SJSA1 (cell line): ENCODE measurements at places on chromosomes 5 and 9.

DNA sequence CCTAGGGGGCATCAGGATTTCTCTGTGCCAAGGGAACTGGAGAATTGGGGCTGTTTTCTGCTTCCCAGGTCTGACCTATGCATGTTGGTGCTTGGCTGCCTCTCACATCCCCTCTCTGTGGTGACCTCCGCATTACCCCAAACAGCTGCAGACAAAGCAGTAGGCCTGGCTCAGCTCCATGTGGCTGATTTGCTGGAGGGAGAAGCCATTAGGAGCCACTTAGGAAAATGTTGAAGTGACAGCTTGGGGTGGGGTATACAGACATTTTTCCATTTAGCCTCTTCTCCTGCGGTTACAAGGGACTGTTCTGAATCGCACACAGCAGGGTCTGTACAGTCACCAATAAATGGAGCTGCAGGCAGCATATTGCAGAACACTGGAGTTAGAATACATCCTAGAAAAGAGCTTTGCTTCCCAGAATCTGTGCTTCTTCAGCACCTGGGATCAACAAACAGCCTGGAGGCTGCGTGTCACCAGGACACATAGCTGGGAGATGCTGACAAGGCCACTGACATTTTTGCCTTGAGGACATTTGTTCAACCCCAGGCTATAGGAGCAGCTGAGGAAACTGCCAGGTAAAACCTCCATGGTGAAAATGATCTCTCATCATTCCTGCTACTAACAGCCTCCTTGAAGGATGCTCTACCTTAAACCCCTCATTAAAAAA, 335.3 kb downstream of the DIRAS2 start:
- no peak overlapping the region for H3K4me3 ChIP-seq
- H3K4me1 ChIP-seq, result no peaks in the 10 kb centered on the region
- no peak for DNase-seq
- no peak overlapping the region for H3K27ac ChIP-seq
- H3K36me3 ChIP-seq, result no peaks in the 10 kb centered on the region

GRCh38 chr5:149437391-149438040, 58.4 kb upstream of the IL17B start:
- H3K36me3 ChIP-seq, result no peaks in the 10 kb centered on the region
- H3K4me1 ChIP-seq, result peaks cover 38% of the 10 kb centered on the region
- DNase-seq, result no peak
- H3K4me3 ChIP-seq, result no peak overlapping the region
- no peaks in the 10 kb centered on the region for H3K27me3 ChIP-seq

DNA sequence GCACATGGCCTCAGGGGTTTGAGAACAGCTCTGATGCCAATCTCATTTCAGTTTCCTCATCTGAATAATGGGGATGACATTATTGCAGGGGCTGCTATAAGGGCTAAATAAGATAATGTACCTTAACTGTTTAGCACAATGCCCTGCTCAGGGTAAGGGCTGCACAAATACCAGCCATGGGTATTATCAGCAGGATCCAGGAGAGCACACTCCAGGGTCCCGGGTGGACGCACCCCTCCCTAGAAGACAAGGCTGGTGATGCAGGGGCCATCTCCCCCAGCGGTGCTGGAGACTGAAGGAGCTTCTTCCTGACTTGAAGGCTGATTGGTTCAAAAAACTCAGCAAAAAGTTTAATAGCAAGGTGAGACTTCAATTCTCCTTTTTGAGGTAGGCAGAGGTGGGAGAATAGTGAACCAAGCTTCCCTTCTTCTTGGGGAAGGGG, 2.7 kb upstream of the CXXC5 start:
- H3K4me3 ChIP-seq, result no peak overlapping the region
- H3K27ac ChIP-seq, result no peak overlapping the region
- peaks cover 18% of the 10 kb centered on the region for H3K36me3 ChIP-seq

- H3K27me3 ChIP-seq, result no peaks in the 10 kb centered on the region; the same call in 1 of the 2 replicates
- no peaks in the 10 kb centered on the region for H3K36me3 ChIP-seq
- H3K4me1 ChIP-seq, result peaks cover 11% of the 10 kb centered on the region
- H3K4me3 ChIP-seq, result no peak overlapping the region
- no peak overlapping the region for H3K27ac ChIP-seq
- DNase-seq, result no peak
These were observed 16.9 kb upstream of the ZNF782 start for GRCh38 chr9:96871176-96871575.

DNA sequence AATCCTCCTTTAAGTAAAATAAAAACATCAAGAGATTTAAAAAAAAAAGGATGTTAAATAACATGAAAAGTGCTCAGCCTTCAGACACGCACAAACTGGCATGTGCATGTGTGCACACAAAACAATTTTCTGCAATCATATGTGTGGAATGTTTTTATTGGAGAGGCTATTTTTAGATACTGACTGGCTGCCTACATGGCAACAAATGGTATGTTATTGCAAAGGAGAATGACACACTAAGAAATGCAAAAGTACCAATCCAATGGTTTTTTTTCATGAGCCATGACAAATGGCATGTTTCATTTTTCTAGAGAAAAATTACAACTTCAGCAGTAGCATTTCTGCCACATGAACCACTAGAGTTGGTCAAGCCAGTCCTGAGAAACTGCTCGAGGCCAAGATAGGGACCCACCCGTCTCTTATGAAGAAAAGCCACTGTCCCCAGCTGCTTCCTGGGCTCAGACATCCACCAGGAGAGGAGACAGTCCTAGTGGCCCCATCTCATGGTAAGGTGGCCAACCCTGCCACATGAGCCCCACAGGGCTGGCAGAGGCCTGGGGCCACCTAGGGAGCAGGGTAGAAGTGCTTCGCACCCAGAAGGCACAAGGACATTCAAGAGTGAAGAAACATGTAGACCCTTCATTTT, 116.4 kb downstream of the MYO10 start:
- H3K4me1 ChIP-seq, result peaks cover 19% of the 10 kb centered on the region
- H3K27ac ChIP-seq, result peak overlapping the region; percentile 57
- peak; percentile 49 for DNase-seq
- H3K4me3 ChIP-seq, result no peak overlapping the region
- H3K36me3 ChIP-seq, result peaks cover 20% of the 10 kb centered on the region

DNA sequence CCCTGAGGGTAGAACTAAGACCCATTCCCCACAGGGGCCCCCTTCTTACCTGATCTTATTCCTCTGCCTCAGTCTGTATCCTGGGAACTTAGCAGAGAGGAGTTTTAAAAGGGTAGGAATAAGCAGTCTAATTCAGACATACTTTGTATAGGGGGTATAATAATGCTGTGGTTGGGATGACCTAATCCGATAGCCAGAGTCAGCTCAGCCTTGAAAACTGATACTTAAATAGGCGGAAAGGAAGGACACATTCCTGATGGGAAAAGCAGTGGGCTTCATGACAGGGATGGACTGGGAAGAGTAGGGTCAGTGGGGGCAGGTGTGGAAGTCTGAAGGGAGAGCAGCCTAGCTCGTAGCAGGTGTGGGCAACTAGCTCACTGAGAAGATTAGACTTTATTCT, 52.2 kb upstream of the TESK1 start:
- DNase-seq, result no peak
- H3K4me3 ChIP-seq, result no peak overlapping the region
- H3K36me3 ChIP-seq, result peaks cover 49% of the 10 kb centered on the region
- peaks cover 10% of the 10 kb centered on the region for H3K4me1 ChIP-seq
- no peaks in the 10 kb centered on the region for H3K27me3 ChIP-seq

- peaks cover 59% of the 10 kb centered on the region for H3K4me1 ChIP-seq
- DNase-seq, result peak; percentile 67
- no peaks in the 10 kb centered on the region for H3K36me3 ChIP-seq
These were observed 180.3 kb downstream of the C9orf152 start for GRCh38 chr9:110027671-110028081.

- H3K36me3 ChIP-seq, result peaks cover 76% of the 10 kb centered on the region
- H3K4me1 ChIP-seq, result no peaks in the 10 kb centered on the region; the same call in 1 of the 2 replicates
- no peaks in the 10 kb centered on the region for H3K27me3 ChIP-seq
- no peak for DNase-seq
- no peak overlapping the region for H3K4me3 ChIP-seq
These were observed 53.5 kb downstream of the COL5A1 start for GRCh38 chr9:134695144-134695543.

- no peaks in the 10 kb centered on the region for H3K36me3 ChIP-seq
- peaks cover 18% of the 10 kb centered on the region for H3K4me1 ChIP-seq
- H3K27me3 ChIP-seq, result no peaks in the 10 kb centered on the region
- H3K4me3 ChIP-seq, result no peak overlapping the region
- peak overlapping the region; percentile 52 for H3K27ac ChIP-seq
- peak; percentile 86 for DNase-seq
These were observed 45.6 kb downstream of the FOXI1 start for GRCh38 chr5:170151097-170151831.

GRCh38 chr9:15294604-15295003, 12.4 kb downstream of the TTC39B start:
- no peaks in the 10 kb centered on the region for H3K27me3 ChIP-seq
- no peaks in the 10 kb centered on the region for H3K36me3 ChIP-seq
- DNase-seq, result no peak

DNA sequence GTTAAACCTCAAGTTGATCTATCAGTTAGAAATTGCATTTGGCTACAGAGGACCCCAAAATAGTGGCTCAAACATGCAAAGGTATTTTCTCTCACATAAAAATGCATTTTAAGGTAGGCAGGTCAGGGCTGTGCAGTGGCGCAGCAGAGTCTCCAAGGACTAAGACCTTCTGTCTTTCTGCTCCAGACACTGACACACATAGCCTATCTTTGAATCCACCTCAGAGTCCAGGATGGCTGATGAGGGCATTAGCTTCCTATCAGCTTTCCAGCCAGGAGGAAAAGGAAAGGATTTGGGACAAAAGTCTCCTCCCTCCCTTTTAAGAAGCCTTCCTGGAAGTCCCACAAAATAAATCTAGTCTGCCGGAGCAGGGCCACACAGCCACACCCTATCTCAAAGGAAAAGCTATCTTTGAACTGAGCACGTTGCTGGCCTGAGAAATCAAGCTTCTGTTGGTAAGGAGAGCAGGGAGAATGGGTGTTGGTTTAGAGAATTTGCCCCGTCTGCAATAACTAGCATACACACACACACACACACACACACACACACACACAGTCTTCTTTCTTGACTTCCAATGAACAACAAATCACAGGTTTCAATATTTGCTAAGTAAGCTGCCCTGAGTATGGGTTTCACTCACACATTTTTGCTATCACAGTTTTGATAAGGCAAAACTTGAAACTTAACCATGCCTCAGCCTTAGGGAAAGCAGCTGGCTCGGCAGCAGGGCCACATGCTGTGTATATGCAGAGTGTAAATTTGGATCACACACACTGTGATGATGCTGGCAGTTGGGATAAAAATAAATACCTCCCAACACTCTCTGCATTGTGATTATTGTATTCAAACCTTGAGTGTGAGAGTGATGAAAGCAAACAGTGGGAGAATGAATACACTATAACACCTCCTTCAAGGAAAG, 116.6 kb upstream of the MAP3K1 start:
- no peak overlapping the region for H3K27ac ChIP-seq
- no peak for DNase-seq
- H3K4me1 ChIP-seq, result peaks cover 9% of the 10 kb centered on the region; the same call in 1 of the 2 replicates
- no peaks in the 10 kb centered on the region for H3K27me3 ChIP-seq

GRCh38 chr5:84370176-84370575, 14.5 kb downstream of the EDIL3 start:
- DNase-seq, result no peak
- no peak overlapping the region for H3K4me3 ChIP-seq
- no peak overlapping the region for H3K27ac ChIP-seq
- H3K4me1 ChIP-seq, result peaks cover 39% of the 10 kb centered on the region

- H3K27ac ChIP-seq, result no peak overlapping the region
- no peak for DNase-seq
- no peaks in the 10 kb centered on the region for H3K4me1 ChIP-seq
- peaks cover 79% of the 10 kb centered on the region for H3K27me3 ChIP-seq
These were observed 19.8 kb downstream of the SLC6A18 start for GRCh38 chr5:1244976-1245375.

DNA sequence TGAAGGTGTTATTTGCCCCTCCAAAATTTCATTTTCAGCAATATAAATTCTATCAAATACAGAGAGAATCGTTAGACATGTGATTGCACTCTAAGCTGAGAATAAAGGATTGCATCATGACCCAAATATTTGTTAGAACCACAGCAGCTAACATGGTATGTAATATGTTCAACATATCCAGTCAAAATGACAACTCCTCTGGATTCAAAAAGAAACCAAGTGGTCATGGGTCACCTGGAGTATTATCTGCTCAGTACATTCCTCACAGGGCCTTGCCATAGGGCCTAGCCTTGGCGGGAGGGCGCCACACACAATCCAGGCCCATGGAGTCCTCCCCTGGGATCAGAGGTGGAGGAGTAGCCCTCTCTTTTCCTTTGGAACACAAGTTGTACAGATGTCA, 179.2 kb downstream of the HSD17B3 start:
- H3K4me3 ChIP-seq, result no peak overlapping the region
- H3K27me3 ChIP-seq, result no peaks in the 10 kb centered on the region
- peaks cover 75% of the 10 kb centered on the region for H3K4me1 ChIP-seq
- peak; percentile 68 for DNase-seq

DNA sequence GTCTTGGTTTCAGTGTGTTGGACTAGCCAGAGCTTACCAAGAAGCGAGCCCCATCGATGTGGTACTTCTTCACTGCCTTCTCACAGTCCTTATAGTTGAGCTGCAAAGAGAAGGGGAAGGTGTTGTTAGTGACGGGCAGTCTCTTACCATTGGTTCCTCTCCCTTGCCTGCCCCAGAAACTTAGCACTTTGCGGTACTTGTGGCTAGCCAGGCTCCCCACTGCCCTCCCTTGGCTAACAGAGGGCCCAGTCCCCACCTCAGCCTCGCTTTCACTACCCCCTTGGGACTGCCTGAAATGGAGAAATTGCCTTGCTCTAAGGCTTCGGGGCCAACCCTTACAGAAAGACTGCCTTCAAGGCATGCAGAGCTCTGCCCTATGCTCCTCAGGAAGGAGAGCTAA, 4.3 kb downstream of the LCP2 start:
- peaks cover 12% of the 10 kb centered on the region; the same call in 1 of the 2 replicates for H3K27me3 ChIP-seq
- H3K4me3 ChIP-seq, result no peak overlapping the region
- DNase-seq, result no peak
- H3K36me3 ChIP-seq, result no peaks in the 10 kb centered on the region

DNA sequence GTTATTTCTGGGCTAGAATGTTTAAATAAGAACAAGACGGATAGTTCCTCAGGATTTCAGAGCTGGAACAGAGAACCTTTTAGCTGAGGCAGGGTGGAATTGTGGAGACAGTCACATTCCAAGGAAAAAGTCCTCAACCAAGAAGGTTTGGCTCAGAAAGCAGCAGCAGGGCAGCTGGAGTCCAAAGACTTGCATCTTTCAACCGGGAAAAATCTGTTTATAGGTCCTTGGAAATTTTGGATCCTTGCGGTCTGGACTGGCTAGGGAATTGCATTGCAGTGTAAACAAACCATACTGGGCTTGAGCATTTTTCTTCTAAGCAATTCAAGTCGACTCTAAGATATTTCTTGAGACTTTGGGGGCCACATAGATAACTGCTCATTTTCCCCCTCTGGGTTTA, 40.8 kb upstream of the HMHB1 start:
- no peaks in the 10 kb centered on the region for H3K36me3 ChIP-seq
- peaks cover 29% of the 10 kb centered on the region for H3K4me1 ChIP-seq
- DNase-seq, result no peak
- H3K27me3 ChIP-seq, result no peaks in the 10 kb centered on the region
- H3K4me3 ChIP-seq, result no peak overlapping the region

DNA sequence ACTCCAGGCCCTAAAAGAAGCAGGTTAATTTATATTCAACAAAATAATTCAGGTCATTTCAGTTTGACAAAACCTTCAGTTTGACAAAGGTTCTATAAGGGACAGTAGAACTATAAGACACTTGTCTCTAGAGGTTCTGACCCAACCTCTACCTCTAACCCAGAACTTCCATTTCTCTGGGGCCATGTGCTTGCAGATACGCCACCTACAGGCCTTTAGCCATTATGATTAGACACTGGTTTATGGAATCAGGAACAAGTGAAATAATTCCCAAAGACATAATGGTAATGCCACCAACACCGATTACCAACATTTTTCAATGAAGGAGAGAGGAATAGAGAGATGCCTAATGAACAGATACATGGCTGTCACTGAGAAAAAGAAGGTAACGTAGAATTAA, 733.9 kb downstream of the PRELID2 start:
- H3K27me3 ChIP-seq, result no peaks in the 10 kb centered on the region
- DNase-seq, result no peak
- no peaks in the 10 kb centered on the region for H3K36me3 ChIP-seq
- no peak overlapping the region for H3K4me3 ChIP-seq
- no peaks in the 10 kb centered on the region for H3K4me1 ChIP-seq
- H3K27ac ChIP-seq, result no peak overlapping the region
